ENCODE measurements at places on chromosomes 6 and 20.
A peak's percentile ranks its signal among the peaks of the same experiment; 100 is the strongest.

GRCh38 chr20:33969563-33969962 is 24.1 kb upstream of the RALY start:
- DNase-seq, result no peak

- no peak for DNase-seq
Observed at GRCh38 chr20:46156065-46156464, 38.0 kb downstream of the CD40 start.

DNA sequence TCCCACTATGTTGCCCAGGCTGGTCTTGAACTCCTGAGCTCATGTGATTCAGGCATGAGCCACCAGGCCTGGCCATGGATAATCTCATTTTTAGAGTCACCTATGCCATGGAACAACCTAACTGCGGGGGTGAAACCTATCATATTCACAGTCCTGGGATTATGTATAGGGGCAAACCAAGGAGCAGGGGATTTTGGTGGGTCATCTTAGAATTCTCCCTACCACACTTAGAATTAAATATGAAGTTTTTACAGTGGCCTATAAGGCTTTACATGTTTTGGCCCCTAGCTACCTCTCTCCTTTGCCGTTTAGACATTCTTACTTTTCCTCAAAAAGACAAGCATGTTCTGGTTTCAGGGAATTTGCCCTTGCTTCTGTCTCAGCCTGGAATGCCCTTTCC is 20.6 kb upstream of the VEGFA start:
- no peak for DNase-seq

DNA sequence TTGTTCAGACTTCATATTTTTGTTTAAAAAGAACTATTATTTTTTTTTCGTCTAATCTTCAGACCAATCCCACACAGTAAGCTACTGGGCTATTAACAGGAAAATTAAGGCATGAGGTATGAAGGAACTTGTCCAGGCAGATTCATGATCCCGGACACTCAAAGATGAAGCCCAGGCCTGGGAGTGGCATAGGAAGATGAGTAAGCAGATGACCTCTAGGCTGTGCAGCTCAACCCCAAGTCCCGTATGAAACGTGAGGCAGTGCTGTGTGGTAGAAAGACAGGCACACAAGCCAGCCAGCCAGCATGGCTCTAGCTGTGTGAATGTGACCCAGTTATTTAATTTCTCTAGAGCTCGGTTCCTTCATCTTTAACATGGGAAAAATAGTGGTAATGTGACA is 231.9 kb downstream of the CLIC5 start:
- no peak for DNase-seq

GRCh38 chr6:1524040-1524480 is 85.7 kb upstream of the FOXC1 start:
- DNase-seq, result peak; percentile 83
